ENCODE measurements at places on chromosomes 12 and 14.
A peak's percentile ranks its signal among the peaks of the same experiment; 100 is the strongest.

GRCh38 chr12:7806863-7807487, 17.8 kb downstream of the NANOG start:
- peak; percentile 2 for DNase-seq

GRCh38 chr12:102960766-102961465, 3.4 kb downstream of the ASCL1 start:
- DNase-seq: no peak

- DNase-seq: no peak
These were observed 1.4 kb downstream of the SERPINA9 start for GRCh38 chr14:94474581-94475031.

DNA sequence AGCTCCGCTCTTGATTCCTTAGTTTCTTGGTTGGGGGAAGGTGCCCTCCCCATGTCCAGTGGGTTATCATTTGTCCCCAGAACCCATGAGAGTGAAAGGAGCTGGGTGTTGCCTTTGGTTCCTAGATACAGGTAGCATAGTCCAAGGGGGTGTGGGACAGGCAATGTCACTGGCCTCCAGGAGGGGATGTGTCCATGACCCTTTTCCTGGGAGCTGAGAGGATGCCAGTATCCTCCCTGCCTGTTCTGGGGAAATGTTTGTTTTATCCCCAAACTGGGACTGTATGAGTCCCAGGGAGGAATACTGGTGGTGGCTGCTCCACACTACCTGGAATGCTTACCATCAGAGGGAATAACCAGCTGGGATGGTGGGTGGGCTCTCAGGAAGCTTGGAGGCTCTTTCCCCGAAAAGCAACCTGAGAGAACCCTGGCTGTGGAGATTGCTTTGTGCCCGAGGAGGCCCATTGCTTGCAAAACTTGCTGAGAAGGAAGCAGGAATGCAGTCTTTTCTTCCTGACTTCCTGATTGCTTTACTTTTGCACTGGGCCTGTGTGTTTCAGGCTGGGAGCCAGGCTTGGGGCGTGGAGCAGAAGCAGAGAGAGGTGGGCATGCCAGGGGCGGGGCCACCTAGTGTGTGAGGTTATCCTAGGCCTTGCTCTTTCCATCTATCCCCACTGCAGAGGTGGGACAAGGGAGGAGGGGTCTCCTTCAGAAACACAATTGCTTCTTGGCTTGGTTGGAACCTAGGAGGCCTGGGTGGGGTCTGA, 715 bp upstream of the SLC10A1 start:
- no peak for DNase-seq

DNA sequence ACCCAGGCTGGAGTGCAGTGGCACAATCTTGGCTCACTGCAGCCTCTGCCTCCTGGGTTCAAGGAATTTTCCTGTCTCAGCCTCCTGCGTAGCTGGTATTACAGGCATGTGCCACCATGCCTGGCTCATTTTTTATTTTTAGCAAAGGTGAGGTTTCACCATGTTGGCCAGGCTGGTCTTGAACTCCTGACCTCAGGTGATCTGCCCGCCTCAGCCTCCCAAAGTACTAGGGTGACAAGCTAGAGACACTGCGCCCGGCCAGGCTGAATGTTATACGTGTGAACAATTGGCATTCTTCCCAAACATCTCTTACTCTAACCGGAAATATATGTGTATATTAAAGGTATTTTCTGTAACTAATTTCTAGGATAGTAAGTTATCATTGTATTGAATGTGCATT, 13.2 kb upstream of the LIMA1 start:
- no peak for DNase-seq

DNA sequence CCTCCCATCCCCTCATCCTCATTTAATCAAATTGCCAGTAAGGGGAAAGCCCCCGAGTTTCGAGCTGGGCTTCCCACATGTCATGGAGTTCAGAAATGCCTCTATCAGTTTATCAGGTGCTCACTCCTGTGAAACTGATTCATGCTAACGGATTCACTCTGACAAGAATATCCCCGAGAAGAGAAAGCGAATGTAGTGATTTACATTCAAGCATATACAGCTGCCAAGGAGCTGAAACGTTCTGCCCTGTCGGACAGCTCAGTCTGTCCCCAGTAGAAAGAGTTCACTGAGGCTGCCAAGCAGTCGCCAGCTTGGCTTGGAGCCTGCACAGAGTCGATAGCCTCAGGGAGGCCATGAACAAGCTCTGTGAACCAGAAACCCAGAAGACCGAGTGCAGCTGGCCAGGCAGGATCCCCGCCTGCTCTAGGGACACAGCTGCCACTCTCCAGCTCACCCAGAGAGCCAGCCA, 88.4 kb downstream of the TMCC3 start:
- no peak for DNase-seq

DNA sequence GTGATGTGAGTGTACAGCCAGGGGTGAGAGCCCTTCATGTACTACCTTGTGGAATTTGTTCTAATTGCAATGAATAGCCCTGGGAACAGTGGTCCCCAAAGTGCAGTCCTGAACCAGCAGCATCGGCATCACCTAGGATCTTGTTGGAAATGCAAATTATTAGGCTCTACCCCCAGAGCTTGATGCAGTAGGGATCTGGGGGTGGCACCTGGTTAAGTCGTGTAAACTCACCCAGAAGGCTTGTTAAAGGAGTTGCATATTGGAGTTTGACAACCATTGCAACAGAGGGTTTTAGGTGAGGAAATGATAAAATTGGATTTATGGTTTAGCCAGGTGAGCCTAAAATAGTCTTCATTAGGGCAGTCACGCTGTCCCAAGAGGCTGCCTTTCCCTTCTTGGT, 73.2 kb downstream of the PLEKHG3 start:
- no peak for DNase-seq

DNA sequence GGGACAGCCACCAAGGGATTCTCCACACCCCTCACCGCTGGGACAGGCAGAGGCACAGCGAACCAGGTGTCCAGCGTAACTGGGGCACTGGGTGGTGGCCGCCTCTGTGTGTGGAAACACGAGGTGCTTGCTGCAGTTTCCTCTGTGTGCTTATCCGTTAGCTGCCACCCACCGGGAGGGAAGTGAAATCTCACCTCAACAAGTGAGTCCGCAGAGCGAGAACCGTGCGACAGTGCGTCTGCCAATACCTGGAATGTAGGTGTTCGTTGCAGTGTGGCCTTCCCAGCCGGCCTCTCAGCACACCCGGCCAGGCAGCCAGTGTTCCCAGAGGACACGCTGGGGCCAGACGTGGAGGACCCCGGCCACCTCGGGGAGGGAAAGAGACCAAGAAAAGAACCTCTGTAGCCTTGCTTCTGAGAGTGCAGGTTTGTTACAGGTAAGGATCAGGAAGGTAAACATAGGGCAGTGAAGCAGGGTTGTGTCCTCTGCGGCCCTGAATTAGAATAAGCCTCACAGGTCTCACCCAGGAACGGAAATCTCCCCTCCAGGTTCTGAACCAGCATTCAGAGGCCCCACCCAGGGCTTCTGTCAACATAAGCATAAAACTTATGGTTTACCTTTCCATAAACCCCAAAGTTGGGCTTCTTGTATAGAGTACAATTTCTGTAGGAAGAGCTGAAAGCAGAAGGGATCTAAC, 1.5 kb downstream of the BCL2L14 start:
- DNase-seq: no peak

GRCh38 chr12:95998611-95999286, 2.6 kb upstream of the HAL start:
- DNase-seq: peak; percentile 56
